ENCODE measurements at places on chromosomes 4 and X.

GRCh38 chr4:142697320-142697719 lies 148.8 kb downstream of the INPP4B start:
- H3K27me3 ChIP-seq, result no peaks in the 10 kb centered on the region
- DNase-seq, result no peak
- H3K4me3 ChIP-seq, result no peak overlapping the region
- H3K27ac ChIP-seq, result no peak overlapping the region
- no peaks in the 10 kb centered on the region for H3K36me3 ChIP-seq
- H3K4me1 ChIP-seq, result no peaks in the 10 kb centered on the region

GRCh38 chr4:102569200-102569599 lies 68.0 kb downstream of the NFKB1 start:
- peaks cover 26% of the 10 kb centered on the region for H3K36me3 ChIP-seq
- H3K27me3 ChIP-seq, result no peaks in the 10 kb centered on the region
- no peak overlapping the region for H3K4me3 ChIP-seq
- DNase-seq, result no peak
- peak overlapping the region; percentile 6 for H3K27ac ChIP-seq

DNA sequence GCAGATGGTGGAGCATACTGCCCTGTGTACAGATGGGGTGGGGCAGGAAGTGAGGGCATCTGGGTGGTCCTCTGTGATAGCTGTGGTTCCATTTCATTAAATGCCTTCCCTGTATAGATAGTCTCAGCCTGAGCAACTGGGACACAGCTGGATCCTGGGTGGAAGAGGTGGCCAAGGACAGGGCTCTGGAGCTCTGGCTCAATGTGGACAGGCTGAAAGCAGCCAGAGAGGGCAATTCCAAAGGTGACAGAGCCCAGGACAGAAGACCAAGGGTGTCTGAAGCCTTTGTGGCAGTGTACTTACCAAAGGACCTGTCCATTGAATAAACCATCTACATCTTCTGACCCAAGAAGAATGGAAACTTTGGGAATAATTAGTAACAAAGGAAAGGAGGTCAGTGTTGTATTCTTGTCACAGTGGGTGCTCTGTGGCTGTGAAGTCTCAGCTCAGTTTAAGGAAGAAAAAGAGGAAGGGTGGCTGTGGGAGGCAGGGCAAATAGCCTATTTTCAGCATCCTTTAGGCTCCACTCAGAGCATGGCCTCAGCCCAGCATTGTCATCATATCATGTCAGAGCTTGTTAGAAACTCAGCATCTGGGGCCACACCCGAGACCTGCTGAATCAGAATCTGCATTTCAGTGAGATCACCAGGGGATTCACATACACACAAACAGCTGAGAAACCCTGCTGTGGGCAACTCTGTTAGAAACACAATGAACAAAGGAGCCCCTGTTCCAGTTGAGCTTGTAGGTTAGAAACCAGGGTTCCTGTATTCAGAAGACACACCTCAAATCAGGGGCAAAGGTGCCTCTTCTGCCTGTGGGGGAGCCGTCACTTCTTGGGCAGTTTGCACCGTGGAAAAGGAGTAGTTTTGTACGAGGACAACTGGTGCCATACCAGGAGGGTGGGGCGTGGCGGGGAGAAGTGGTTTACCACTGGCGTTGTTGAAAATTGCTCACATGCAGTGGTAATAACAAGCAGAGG lies 168.6 kb downstream of the PTTG2 start:
- H3K27ac ChIP-seq, result peak overlapping the region; percentile 38
- H3K4me3 ChIP-seq, result no peak overlapping the region
- peaks cover 7% of the 10 kb centered on the region for H3K36me3 ChIP-seq
- no peak for DNase-seq

GRCh38 chrX:134691453-134691852 lies 33.2 kb upstream of the PLAC1 start:
- no peaks in the 10 kb centered on the region for H3K27me3 ChIP-seq
- peak overlapping the region; percentile 94 for H3K27ac ChIP-seq
- no peak for DNase-seq
- H3K4me1 ChIP-seq, result peaks cover 67% of the 10 kb centered on the region

DNA sequence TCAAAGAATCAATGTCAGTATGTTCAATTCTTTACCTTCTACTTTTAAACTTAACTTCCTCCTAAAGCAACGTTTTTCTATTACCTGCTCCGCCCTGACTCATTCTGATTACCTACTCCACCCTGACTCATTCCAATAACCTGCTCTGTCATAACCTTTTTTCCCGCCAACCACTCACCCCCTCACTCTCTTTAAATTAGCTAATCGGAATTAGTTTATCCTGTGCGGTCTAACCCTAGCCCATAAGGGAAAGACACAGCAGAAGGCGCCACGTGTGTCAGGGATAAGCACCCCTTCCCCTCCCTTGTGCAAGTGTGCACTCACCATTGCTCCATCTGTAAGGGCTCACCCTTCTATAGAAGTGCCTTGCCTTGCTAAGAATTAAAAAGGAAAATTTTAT lies 64.4 kb downstream of the EIF4E start:
- H3K27ac ChIP-seq, result no peak overlapping the region
- H3K4me1 ChIP-seq, result no peaks in the 10 kb centered on the region

DNA sequence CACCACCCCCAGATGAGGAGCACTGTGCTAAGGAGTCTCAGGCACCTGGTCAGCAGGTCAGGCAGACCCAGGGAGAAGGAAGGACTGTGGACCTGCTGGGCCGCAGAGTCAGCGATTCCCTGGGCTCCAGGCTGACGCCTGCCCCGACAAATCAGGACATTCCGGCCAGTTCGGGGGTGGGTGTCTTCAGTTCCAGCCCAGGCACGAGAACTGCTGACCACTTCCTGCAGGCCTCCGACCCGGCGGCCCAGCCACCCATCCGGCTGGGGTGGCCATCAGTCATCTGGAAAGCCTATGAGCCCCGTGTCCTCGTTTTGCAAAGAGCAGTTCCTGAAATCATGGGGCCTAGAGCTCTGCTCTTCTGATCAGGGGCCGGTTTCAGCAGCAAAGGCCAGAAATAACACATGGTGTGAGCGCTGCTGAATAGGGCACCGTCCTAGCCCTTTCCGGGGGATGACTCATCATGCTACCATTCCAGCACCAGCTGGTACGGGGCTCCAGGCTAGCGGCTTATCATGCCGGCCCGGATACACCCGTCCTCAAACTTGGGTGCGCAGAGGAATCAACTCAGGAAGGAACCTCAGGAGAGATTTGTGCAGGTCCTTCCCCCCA lies 7.8 kb upstream of the SH3TC1 start:
- DNase-seq, result peak; percentile 80
- H3K4me1 ChIP-seq, result peaks cover 33% of the 10 kb centered on the region
- H3K27me3 ChIP-seq, result no peaks in the 10 kb centered on the region
- no peak overlapping the region for H3K4me3 ChIP-seq
- H3K36me3 ChIP-seq, result no peaks in the 10 kb centered on the region

- no peak overlapping the region for H3K4me3 ChIP-seq
- peaks cover 5% of the 10 kb centered on the region for H3K27me3 ChIP-seq
- no peaks in the 10 kb centered on the region for H3K36me3 ChIP-seq
- no peaks in the 10 kb centered on the region for H3K4me1 ChIP-seq
- DNase-seq, result no peak
Observed at GRCh38 chr4:56250776-56251175, 136.5 kb downstream of the AASDH start.

All from RWPE2 (cell line).